GM12878 (cell line): ENCODE measurements at places on chromosomes 13 and 19. TPM values are rescaled to one million over a fixed set of nuclear protein-coding genes. Genes with fewer than 3 reads are reported as not detected.

The PTGER1 gene
- not detected in 2 replicates for total RNA-seq

- H3K36me3 ChIP-seq, result no peaks in the 10 kb centered on the region
- H3K27ac ChIP-seq, result no peak overlapping the region
- no peaks in the 10 kb centered on the region for H3K27me3 ChIP-seq
- no peak overlapping the region for H3K4me3 ChIP-seq
- H3K4me1 ChIP-seq, result peaks cover 7% of the 10 kb centered on the region
Measured at GRCh38 chr13:108227651-108228272, 9.6 kb downstream of the ABHD13 start.

DNA sequence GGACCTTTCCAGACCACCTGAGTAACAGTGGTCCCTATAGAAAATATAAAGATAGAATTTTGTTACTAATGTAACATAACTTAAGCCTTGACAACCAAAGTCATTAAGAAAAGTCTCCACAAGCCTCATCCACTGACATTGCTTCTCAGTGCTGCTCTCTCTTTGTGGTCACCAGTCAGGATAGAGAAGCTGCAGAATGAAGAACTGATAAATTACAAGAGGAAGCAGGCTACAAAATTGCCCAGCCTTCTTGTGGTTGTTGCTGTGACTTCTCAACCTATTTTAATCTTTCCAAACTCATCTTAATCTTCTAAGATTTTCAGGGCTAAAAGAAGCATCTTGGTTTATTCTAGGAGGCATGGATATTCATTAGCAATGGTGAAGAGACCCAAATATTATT lies 343.8 kb downstream of the MZT1 start:
- DNase-seq, result no peak
- no peaks in the 10 kb centered on the region for H3K27me3 ChIP-seq
- H3K4me1 ChIP-seq, result no peaks in the 10 kb centered on the region
- H3K27ac ChIP-seq, result no peak overlapping the region
- no peak overlapping the region for H3K4me3 ChIP-seq
- H3K36me3 ChIP-seq, result no peaks in the 10 kb centered on the region

DNA sequence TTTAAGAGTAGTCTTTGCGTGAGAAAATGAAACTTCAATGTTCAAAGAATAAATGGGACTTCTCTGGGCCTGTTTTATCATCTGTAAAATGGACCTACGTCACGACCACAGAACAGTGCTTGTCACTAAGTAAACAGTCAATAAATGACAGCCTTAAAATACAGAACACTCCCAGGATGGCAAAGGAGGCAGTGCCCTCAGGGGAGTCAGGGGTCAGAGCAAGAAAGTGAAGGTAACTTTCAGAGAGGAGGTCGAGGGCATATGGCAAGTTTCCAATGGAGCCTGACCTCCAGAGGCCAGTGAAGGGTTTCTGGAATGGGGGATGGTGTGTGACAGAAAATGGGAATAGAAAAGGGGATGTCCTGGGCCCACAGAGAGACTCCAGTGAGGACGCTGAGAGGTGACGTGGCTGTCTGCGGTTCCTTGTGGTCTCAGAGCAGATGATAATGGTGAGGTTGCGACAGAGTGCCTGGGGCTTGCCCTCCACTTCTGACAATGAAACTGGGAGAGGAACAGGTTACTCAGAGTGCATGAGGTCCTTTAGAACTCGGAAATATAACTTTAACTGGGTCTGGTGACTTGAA lies 91.8 kb downstream of the UBL3 start:
- H3K4me3 ChIP-seq, result no peak overlapping the region
- no peaks in the 10 kb centered on the region for H3K27me3 ChIP-seq
- DNase-seq, result peak; percentile 74
- H3K36me3 ChIP-seq, result no peaks in the 10 kb centered on the region
- no peak overlapping the region for H3K27ac ChIP-seq
